HS-5 (cell line): ENCODE measurements at places on chromosomes 3 and 15.

DNA sequence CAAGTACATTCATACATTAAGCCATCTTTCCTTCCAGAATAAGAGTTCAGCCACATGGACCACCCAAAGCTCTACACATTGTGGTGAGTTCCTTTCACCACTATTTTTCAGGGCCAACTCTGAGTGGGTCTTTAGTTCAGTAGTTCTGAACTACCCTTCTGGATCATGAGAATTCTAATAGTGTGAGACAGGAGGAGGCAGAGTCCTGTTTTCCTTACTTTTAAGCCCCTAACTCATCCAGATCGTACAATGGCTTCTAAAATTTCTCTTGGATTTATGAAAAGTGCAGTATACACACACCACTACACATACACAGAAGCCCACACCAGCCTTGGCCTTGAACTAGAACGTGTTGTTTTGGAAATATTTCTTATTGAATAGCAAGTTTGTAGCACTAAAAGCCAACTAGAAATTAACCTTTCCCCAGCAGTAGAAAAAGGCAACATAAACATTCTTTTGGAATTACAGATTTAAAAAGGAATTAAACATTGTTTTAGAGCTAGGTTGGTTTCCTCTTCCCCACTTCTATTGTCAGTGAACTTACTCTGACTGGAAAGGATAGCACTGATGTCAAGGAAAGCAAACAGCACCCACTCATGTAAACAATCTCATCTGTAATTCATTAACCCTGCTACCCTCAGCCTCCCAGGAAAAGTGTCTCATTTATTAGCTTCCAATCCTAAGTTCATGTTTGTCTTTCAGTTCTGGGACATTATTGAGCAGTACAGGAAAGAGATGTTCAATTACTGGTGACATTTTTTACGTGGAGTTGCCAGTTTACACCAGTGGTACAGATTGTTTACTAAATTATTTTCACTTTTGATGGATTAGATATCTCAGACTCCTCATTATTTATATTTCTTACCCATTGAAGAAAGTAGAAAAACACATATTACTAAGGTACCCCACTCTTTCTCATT, 95.7 kb upstream of the AGTR1 start:
- no peak for DNase-seq

GRCh38 chr3:151256749-151257148, 21.6 kb downstream of the P2RY14 start:
- DNase-seq, result no peak

DNA sequence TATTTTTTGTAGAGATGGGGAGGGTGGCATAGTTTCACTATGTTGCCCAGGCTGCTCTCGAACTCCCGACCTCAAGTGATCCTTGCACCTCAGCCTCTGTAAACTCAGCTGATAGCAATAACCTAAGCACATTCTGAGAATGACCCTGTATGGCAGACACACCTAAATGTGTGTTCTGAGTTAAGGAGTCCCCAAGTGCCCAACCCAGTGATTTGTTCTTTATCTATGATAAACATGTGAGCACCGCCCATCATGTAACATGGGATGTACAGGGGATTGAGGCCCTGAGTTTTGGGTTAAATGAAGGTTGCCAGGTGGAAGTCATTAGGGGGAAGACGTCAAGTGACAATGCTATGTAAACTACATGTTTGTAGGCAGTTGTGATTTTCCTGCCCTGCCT, 5.7 kb downstream of the NCEH1 start:
- DNase-seq, result no peak

DNA sequence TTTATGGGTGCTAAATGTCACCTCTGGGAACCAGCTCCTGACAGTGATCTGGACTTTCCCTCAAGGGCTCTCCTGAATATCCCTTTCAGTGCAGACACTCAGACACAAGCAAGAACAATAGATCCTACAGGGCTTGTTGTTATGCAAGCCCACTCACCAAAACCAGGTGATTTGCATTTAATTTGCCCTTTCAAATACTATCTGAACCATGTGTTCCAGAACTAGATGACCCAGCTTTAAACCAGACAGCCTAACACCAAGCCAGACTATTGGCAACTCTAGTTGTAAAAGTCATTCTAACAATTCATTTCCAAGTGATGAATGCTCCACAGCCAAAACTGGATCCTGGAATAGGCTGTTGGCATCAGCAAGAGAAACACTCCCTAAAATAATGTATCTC, 5.6 kb upstream of the ATP8B4 start:
- DNase-seq, result no peak

- DNase-seq, result no peak
Observed at GRCh38 chr15:52292780-52293392, 2.7 kb downstream of the MYO5C start.

DNA sequence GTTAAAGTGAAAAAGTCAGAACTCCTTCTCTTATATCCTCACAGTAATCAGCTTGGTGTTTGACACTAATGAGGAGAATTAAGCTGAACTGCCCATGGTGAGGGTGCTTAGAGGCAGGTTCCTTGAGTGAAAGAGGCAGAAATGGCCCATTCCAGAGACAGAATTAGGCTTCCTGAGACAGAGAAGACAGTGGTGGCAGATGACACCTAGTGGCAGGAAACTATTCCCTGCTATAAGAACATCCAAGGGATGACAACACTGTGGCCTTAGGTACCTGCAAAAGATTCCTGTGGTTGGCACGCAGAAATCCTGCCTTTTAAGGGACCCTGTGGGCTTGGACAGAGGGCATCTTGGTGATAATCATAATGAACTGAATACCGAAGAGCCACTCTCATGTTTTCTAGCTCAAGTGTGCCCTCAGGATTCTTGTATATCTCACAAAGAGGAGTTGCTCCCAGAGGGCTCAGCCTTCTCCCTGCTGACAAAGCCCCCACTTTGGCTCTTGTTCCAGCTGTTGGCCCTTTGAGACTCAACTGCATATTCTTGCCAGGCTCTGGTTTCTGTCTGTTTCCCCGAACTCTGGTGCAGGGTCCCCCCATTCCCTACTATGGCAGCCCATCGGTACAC, 56.0 kb downstream of the KBTBD12 start:
- no peak for DNase-seq

DNA sequence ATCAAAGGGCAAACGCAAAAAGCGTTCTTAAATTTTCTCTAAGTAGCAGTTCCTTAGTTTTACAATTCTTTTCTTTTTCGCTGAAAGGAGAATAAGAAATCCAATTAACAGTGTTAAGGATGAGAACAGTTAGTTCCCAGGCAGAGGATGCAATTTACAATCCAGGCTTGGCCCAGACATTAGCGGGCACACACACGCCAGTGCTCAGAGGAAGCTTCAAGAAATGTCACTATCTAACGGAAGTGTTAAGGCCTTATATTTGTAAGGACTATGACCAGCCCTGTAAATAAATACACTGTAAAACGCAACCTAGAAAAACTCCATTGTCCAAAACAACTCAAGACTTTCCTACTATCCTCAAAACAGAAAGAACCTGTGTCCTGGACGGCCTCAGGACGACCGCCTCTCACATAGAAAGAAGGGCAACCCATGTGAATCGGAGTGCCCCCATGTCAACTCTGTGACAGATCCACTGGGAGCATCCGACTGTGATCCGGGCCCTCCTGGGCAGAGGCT, 1.3 kb downstream of the ACAP2 start:
- no peak for DNase-seq

DNA sequence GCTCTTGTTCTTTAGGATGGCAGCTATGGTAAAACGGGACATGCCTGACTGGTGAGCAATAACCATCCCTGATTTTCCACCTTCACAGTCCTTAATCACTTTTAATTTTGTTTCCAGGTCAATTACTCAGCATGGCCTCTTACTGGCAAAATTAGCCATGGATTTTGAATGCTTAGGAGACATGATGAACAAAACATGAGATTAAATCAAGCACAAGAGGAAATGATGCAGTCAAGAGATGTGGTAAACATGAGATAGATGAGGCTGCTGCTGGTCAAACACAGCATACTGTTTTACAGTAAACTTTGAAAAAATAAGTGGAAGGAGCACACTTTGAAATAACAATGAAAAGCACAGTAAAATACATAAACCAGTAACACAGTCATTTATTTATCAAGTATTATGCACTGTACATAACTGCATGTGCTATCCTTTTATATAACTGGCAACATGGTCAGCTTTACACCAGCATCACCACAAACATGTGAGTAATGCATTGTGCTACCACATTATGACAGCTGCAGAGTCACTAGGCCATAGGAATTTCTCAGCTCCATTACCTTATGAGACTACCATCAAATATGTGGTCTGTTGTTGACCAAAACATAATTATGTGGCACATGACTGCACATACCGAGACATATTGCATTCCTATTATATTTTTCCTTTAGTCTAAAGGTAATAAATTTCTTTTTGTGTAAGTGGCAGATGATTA, 30.1 kb upstream of the ZNF502 start:
- peak; percentile 78 for DNase-seq

GRCh38 chr3:188890572-188891270, 281.1 kb upstream of the TPRG1 start:
- DNase-seq, result no peak

GRCh38 chr15:82056958-82057823, 11.4 kb upstream of the MEX3B start:
- DNase-seq, result no peak

- no peak for DNase-seq
Observed at GRCh38 chr3:14771593-14772497, 46.9 kb upstream of the FGD5 start.

- DNase-seq, result no peak
Observed at GRCh38 chr3:7977245-7978086, 524.2 kb upstream of the LMCD1 start.

GRCh38 chr3:160796813-160797164, 40.8 kb downstream of the PPM1L start:
- no peak for DNase-seq

GRCh38 chr3:177934001-177934891, 602.0 kb upstream of the KCNMB2 start:
- DNase-seq, result peak; percentile 39

- DNase-seq, result no peak
Observed at GRCh38 chr3:30512576-30512975, 93.8 kb upstream of the TGFBR2 start.

GRCh38 chr15:77412972-77413698, 6.8 kb downstream of the PEAK1 start:
- no peak for DNase-seq

DNA sequence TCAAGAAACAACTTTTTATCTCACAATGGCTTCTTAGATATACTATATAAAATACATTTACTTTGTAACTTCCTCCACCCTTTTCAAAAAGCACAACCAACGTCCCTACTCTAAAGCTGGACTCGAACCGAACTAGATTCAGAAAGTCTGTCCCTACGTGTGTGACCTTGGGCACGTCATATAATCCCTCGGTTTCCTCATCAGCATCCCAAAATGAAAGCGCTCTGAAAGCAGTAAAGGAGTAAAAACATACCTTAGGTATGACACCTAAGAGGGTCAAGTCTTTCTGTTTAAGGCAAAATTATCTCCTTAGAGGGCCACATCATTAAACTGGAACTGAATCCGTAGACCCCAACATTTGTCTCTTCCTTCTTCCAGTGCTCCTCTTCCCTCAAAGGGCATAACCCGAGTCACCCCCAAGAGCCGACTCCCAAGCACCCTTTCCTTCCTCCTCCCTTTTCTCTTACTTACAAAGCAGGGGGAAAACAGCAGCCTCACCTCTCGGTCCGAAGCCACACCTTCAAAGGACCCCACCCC, 663 bp downstream of the PDCD10 start:
- peak; percentile 25 for DNase-seq

DNA sequence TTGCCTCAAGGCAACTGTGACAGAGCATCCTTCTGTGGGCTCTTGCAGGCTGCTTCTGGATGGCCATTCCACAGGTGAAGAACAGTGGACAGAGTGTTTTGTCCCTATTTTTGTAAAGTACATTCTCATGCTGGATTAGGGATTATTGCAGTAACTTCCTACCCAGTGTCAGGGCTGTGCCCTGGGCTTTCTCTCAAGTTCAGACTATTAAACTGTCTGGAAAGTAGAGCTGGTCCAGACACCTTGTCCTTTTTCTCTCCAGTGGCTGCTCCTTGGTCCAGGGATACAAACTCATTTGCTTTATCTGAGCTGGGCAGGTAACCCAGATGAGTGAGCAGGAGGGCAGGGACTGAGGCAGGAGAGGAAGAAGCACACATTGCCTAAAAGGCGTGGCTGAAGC, 37.4 kb upstream of the AGBL1 start:
- DNase-seq, result no peak
